Stimulated activated CD4-positive, alpha-beta T cell treated with anti-CD3 and anti-CD28 coated beads, Interleukin-15, amount 100 ng/mL, for 1 hour (primary cell): ENCODE measurements at places on chromosomes 12 and 14.

GRCh38 chr12:88562151-88562550 is 18.1 kb downstream of the KITLG start:
- no peak for DNase-seq

DNA sequence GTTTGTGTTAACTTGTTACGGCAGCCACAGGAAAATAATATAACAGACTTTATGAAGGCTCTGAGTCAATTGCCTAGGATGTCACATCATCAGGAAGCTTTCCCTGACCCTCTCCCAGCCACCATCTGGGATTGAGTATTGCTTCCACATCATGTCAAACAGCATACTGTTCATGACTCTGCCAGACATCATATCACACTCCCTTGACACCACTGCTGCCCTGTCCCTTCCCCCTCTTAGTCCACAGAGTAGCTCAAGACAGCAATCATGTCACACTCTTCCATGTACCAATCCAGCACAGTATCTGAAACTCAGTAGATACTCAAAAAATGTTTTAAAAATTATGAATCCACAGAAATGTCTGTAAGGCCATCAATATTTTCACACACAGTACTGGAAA is 168.0 kb downstream of the PIK3C2G start:
- DNase-seq = no peak

GRCh38 chr12:31494455-31494854 is 96.5 kb downstream of the DENND5B start:
- no peak for DNase-seq

DNA sequence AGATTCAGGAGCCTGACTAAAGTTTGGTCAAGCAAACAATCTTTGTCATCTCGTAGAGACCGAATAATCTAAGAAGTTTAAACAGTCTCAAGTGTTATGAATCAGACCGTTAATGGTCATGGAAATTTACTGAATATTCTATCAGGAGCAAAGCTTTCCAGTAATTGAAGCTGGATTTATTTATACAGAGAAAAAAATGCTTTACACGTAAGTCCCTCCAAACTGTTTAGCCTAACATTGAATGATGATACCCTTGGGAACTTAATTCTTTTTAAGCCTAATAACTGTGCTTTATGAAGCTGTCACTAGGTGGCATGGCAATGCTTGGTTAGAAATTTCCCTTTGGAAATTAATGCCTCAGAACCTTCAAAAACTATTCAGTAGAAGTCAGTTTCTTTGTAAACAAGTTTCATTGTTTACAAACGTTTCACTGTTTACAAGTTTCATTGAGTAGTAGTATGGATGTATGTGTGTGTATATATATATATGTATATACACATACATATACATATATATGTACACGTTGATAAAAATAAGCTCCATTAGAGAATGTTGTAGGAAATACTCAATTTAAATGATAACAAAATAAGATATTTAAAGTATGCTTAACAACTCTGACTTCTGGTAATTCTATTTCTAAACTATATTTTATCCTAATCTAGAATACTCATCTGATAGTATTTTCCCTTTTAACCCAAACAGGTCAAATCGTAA is 32.1 kb downstream of the DEPDC4 start:
- DNase-seq = no peak

- DNase-seq = no peak
Observed at GRCh38 chr12:127145241-127145928, 1121.6 kb upstream of the TMEM132C start.
